Glutamatergic neuron (in vitro differentiated cells): ENCODE measurements at places on chromosomes 7 and 10. TPM values are rescaled to one million over a fixed set of nuclear protein-coding genes. Genes with fewer than 3 reads are reported as not detected.
A peak's percentile ranks its signal among the peaks of the same experiment; 100 is the strongest.

GRCh38 chr10:118968060-118968459 lies 61.5 kb upstream of the NANOS1 start:
- no peak overlapping the region for H3K4me3 ChIP-seq
- no peak for DNase-seq
- no peak overlapping the region for H3K27ac ChIP-seq
- H3K4me1 ChIP-seq: peaks cover 34% of the 10 kb centered on the region
- H3K36me3 ChIP-seq: peaks cover 11% of the 10 kb centered on the region

GRCh38 chr7:43278088-43278644 lies 165.7 kb downstream of the HECW1 start:
- H3K27ac ChIP-seq: peak overlapping the region; percentile 7
- no peak overlapping the region for H3K4me3 ChIP-seq
- DNase-seq: no peak
- peaks cover 1% of the 10 kb centered on the region for H3K27me3 ChIP-seq
- peaks cover 51% of the 10 kb centered on the region for H3K4me1 ChIP-seq

HGF gene
- not detected for total RNA-seq

- no peaks in the 10 kb centered on the region for H3K36me3 ChIP-seq
- H3K4me3 ChIP-seq: no peak overlapping the region
- H3K27me3 ChIP-seq: peaks cover 1% of the 10 kb centered on the region
- DNase-seq: no peak
These were observed 14.5 kb downstream of the TMEM120A start for GRCh38 chr7:75979759-75980429.

MYO1G gene
- total RNA-seq: 0.54 TPM

DNA sequence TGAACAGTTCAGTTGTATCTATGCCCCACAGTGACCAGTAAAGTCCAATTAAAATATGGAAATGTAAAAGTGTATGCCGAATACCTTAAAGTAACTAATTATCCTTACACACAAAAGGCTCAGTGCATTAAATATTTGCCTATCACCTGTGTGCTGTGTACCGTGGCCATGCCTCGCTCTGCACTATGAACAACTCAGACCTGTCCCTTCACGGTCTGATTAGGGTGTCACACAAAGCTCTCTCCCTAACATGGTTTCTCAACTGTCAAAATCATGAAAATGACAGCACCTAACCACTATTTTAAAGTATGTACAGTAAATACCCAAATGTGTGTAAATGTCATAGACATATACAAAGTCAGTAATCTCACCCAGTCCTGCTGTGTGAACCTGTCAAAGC lies 43.1 kb downstream of the STK17A start:
- no peak overlapping the region for H3K27ac ChIP-seq
- no peaks in the 10 kb centered on the region for H3K36me3 ChIP-seq
- H3K4me3 ChIP-seq: no peak overlapping the region
- peaks cover 1% of the 10 kb centered on the region for H3K27me3 ChIP-seq
- DNase-seq: no peak

KCNH2 gene
- 73.7 TPM for total RNA-seq

- no peaks in the 10 kb centered on the region for H3K27me3 ChIP-seq
- no peaks in the 10 kb centered on the region for H3K4me1 ChIP-seq
- H3K27ac ChIP-seq: no peak overlapping the region
- no peak for DNase-seq
These were observed 17.8 kb upstream of the C1GALT1 start for GRCh38 chr7:7164591-7164990.

DNA sequence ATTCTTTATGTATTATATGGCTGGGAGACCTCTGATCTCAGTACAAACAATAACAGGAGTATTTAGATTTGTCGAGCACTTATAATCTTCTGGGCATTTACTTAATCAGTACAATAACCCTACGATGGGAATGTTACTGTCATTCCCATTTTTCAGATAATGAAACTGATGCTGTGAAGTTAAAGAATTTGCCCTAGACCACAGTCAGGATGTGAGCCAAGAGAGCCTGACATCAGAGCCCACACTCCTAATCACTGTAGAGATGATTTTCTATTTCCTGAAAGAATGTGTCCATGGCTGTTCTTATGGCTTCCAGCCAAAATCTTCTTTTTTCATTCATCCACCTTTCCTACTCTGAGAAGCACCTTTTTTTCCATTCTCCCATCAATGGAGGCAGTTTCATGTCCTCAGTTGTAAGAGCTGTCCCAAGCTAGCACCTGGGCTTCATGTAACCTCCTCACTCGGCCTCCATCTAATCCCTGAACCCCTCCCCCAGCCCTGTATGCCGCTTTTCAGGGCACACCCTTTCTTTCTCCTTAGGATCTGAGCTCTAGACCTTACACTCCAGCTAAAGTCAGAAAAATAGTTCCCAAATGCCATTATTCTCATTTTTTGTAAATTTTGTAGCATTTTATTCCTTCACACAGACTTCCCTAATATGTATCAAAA lies 12.2 kb upstream of the CAV1 start:
- H3K4me3 ChIP-seq: no peak overlapping the region
- DNase-seq: no peak
- no peaks in the 10 kb centered on the region for H3K4me1 ChIP-seq

DNA sequence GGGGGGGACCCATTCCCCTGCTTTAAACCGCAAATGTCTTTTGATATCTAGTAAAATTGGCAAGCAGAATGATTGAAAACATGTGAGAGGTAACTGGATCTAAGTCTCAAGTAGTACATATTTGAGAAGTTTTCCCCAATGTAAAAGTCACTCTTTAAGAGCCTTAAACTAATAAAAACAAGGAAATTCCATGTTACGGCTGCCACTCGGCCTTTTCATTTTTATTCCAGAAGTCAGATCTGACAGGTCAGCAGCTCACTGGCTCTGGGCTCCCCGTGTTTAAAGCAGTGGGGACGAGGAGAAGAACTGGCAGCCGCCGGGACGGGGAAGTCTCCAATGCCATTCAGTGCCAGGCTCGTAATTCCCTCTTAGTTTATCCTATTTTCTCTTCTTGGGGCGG lies 80.7 kb downstream of the CUX1 start:
- H3K27ac ChIP-seq: no peak overlapping the region
- H3K4me1 ChIP-seq: peaks cover 30% of the 10 kb centered on the region
- H3K36me3 ChIP-seq: no peaks in the 10 kb centered on the region
- H3K27me3 ChIP-seq: no peaks in the 10 kb centered on the region
- DNase-seq: no peak

- H3K27me3 ChIP-seq: peaks cover 2% of the 10 kb centered on the region
- no peak overlapping the region for H3K27ac ChIP-seq
- no peak for DNase-seq
- no peak overlapping the region for H3K4me3 ChIP-seq
- no peaks in the 10 kb centered on the region for H3K4me1 ChIP-seq
- no peaks in the 10 kb centered on the region for H3K36me3 ChIP-seq
These were observed 10.4 kb downstream of the TM9SF3 start for GRCh38 chr10:96576277-96576980.

DNA sequence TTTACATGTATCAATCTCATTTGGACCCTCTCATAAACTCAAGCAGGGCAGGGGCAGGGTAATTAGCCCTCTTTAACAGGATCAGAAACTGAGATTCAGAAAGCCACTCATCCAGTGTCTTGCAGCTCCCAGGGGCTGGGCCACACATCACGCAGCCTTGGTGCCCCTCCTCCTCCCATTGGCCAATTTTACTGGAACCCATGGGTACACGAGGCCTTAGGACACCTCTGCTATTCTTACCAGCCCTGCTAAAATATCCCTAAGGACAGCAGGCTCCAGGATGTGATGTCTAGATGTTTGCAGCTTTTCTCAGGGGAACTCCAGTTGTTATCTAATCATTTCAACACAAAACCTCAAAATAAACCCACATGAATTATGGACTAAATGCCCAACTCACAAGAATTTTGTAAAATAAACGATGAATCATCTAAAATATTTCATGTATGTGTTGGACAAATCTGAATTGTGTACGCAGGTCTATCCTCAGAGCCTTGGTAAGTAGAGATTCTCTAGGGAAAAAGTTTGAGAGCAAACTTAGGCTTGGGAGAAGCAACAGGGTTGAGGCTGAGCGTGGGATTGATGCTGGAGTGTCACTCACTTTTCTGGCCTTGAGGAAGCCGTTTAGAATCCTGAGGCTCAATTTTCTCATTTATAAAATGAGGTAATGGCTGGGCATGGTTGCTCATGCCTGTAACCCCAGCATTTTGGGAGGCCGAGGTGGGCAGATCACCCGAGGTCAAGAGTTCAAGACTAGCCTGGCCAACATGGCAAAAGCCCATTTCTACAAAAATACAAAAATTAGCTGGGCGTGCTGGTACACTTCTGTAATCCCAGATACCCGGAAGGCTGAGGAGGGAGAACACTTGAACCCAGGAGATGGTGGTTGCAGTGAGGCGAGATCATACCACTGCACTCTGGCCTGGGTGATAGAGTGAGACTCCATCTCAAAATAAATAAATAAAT lies 69.7 kb upstream of the TNS3 start:
- H3K27me3 ChIP-seq: peaks cover 4% of the 10 kb centered on the region
- peaks cover 5% of the 10 kb centered on the region for H3K4me1 ChIP-seq
- no peaks in the 10 kb centered on the region for H3K36me3 ChIP-seq
- no peak for DNase-seq
- no peak overlapping the region for H3K4me3 ChIP-seq

- H3K4me3 ChIP-seq: no peak overlapping the region
- H3K27me3 ChIP-seq: no peaks in the 10 kb centered on the region
- no peak for DNase-seq
- H3K36me3 ChIP-seq: no peaks in the 10 kb centered on the region
- H3K4me1 ChIP-seq: no peaks in the 10 kb centered on the region
These were observed 124.0 kb downstream of the IQUB start for GRCh38 chr7:123410273-123410904.

DNA sequence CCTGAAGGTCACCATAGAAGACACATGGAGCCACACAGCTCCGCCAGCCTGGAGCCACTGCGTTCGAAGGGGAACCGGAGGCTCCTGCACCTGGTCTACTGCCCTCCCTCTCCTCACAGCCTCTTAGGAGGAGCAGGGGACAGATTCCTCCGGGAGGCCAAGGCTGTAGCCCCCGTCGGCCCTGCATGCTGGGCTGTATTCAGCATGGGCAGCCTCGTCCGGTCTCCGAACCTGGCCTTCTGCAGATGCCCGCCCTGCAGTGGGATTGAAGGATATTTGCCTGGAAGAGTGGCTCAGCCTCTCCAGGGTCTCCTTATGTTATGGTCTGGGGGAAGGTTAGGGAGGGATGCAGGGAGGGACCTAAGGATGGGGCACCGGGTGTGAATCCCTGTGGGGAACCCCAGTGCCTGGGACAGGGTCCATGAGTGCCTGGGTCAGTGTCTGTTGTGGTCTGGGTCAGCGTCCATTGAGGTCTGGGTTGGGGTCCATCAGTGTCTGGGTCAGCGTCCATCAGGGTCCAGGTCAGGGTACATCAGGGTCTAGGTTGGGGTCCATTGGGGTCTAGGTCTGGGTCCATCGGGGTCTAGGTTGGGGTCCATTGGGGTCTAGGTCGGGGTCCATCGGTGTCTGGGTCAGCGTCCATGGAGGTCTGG lies 13.0 kb upstream of the SCART1 start:
- DNase-seq: no peak
- H3K27ac ChIP-seq: no peak overlapping the region
- H3K4me3 ChIP-seq: no peak overlapping the region
- H3K4me1 ChIP-seq: no peaks in the 10 kb centered on the region

- peaks cover 2% of the 10 kb centered on the region for H3K27me3 ChIP-seq
- H3K27ac ChIP-seq: no peak overlapping the region
- H3K4me3 ChIP-seq: no peak overlapping the region
- H3K4me1 ChIP-seq: peaks cover 11% of the 10 kb centered on the region
- no peaks in the 10 kb centered on the region for H3K36me3 ChIP-seq
These were observed 168.1 kb downstream of the CCDC3 start for GRCh38 chr10:12833451-12833850.

GRCh38 chr7:1564603-1565022 lies 5.2 kb downstream of the PSMG3 start:
- no peak for DNase-seq
- H3K4me3 ChIP-seq: no peak overlapping the region
- no peaks in the 10 kb centered on the region for H3K36me3 ChIP-seq
- peaks cover 10% of the 10 kb centered on the region for H3K27me3 ChIP-seq
- H3K27ac ChIP-seq: no peak overlapping the region

DNA sequence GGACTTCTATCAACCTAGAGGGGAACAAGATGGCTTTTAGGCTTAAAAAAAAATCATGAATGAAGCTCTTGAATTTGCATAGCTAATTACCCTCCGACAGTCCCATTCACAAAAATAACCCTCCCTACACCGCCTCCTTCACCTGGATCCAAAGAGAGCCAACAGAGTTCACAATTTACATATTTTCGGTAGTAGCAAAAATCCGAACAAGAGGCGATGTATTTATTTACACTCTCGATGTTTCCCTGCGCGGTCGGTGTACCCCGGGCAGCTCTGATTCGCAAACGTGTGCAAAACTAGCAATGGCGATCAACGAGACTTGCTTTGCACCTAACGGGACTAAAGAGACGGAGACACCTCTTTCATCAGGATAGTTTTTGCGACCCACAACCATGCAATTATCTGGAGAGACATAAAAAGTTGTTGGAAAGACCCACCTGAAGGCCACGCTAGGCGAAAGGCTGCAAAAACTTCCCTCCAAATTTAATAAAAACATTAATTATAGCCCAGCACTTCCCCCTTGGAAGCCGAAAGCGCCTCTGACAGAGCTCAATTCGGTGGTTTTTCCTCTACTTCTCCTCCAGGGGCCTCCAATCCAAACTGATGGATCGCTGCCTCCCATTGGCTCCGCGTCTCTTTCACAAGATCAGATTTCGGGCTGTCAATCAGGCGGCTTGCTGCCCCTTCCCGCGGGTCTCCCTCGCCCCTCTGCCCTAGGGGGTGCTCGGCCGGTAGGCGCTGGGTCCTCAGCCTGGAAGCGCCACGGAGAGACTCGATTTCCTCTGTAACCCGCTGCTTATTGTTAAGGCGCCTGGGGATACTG lies at the start of gene ETV1:
Gene ETV1, minus strand, starts transcription at position 541 of the 823 bp plus-strand sequence. CDS start 614 bp downstream, outside the sequence.
- H3K36me3 ChIP-seq: no peaks in the 10 kb centered on the region
- DNase-seq: peak; percentile 74
- H3K27me3 ChIP-seq: no peaks in the 10 kb centered on the region
- peaks cover 7% of the 10 kb centered on the region for H3K4me1 ChIP-seq
- no peak within 1 kb of the TSS for H3K4me3 ChIP-seq

GRCh38 chr10:49760789-49761188 lies 1.3 kb downstream of the OGDHL start:
- no peak overlapping the region for H3K4me3 ChIP-seq
- peaks cover 11% of the 10 kb centered on the region for H3K27me3 ChIP-seq

DNA sequence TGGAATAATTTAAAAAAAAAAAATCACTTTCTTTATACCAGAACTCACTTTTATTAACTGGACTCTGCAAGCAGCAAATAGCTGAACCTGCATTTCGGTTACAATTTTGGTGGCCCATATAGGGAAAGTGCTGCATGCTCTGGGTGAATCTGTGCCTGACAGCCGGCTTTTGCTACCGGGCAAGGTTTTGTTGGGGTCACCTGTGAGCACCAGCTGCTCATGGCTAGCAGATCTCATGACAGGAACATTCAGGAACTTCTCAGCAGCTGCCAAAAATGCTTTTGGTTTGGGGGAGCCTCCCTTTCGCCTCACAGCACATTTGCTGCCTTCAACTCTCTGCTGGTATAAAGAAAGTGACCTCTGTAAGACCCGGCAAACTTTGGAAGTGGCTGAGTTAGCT lies 13.2 kb upstream of the CREB3L2 start:
- H3K36me3 ChIP-seq: no peaks in the 10 kb centered on the region
- DNase-seq: no peak
- H3K4me1 ChIP-seq: no peaks in the 10 kb centered on the region
- no peak overlapping the region for H3K27ac ChIP-seq

CYP26C1 gene
- 0.10 TPM for total RNA-seq
